NCI-H524 treated with DMSO at 0.1 percent for 48 hours (cell line): ENCODE measurements at places on chromosomes 3 and 15.

DNA sequence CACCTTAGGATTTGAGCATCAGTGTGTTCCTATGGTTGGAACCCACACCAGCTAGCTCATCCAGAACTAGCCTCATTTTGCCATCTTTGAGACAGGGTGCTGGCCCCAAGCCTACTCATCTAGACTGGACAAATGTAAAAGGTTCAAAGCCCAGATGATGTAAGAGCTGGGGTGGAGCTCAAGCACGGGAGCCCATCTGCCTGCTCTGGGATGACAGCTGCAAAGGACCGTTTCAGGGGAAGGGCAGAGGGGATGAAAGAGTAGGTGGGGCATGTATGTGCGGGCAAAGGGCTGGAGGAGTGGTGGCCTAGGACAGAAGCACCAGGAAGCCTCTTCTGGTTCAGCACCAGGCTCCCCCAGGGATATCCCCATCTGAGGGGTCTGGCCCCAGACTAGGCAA lies 15.8 kb downstream of the CLK3 start:
- peak; percentile 24 for DNase-seq

GRCh38 chr3:129783470-129783869 lies 110.0 kb downstream of the TMCC1 start:
- no peak for DNase-seq

DNA sequence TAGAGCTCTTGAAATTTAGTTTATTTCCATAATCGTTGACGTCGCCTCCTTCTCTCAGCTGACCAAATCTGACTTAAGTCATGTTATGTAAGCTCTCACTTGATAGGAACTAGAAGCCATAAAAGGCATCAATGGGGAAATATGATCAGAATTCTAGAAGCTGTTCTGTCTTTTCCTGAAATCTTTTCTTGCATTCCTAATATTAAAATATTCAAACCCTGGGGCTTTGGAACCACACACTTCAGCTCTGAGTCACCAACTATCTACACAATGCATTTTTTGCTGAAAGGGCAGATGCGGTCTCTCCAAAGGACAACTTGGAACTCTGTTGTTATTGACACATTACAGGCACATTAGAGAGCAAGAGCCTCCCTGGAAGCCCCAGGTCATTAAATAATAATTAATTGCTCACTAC lies 91.3 kb downstream of the LARS2 start:
- no peak for DNase-seq

- no peak for DNase-seq
Measured at GRCh38 chr15:58962662-58963565, 24.5 kb upstream of the RNF111 start.

GRCh38 chr3:157360044-157360443 lies 76.6 kb upstream of the PTX3 start:
- no peak for DNase-seq

DNA sequence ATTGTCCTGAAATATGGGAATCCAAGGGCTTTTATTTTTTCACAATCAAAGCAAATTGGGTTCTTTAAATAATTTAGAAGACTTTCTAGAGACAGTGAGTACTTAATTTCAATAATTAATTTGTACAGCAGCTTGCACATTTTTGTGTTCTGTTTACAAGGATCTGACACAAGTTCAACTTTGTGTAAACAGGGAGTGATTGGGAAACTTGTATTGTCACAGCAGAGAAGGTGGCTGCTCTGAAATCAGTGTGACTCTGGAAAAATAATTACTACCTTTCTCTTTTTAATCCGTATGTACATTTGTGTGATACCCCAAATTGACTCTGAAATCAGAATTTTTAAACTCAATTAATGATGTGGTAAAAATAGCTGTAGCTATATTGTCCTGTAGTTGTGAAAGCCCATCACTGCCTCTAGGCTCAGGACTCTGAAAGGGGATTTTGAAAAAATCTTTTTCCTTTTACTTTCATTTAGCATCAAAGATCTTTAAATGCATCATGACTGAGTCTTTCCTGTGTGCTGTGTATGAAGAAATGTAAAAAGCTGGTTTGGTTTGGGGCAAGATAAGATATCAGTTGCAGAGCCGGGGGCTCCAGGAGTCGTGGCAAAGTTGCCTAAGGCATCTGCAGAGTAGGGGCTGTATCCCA lies 45.1 kb downstream of the MFSD1 start:
- no peak for DNase-seq

DNA sequence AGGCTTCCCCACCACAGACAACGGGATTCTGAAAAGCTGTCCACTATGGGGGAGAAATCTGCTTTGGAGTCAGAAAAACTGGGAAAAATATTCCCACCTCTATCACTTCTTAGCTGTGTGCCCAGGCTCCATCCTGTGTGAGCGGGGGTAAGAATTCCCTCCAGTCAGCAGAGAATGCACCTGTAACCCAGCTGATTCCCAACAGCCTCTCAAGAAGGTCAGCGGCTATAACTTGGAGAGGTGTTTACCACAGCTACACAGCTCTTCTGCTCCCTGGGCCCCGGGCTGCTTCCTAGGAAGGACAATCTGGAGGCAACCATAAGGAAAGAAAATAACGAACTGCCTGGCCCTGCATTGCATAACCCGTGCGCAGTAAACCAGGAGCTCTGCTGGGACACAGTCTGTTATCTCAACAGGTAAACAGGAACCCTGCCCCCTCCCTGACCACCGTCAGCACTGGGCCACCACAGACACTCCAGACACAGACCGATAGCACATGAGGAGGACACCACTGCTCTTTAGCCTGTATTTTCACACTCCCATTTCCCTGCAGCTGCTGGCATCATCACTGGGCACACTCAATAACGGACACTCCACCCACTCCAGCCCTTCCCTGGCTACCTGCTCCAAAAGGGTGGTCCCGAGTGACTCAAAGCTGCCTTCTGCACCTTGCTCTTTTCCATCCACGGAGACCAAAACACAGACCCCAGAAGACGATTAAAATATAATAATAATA lies 2.1 kb downstream of the RAB43 start:
- DNase-seq: no peak

GRCh38 chr15:85604194-85604593 lies 190.5 kb downstream of the KLHL25 start:
- no peak for DNase-seq

GRCh38 chr15:85091990-85092389 lies 110.3 kb downstream of the PDE8A start:
- no peak for DNase-seq

GRCh38 chr3:193897288-193897687 lies 238.7 kb upstream of the HES1 start:
- DNase-seq: no peak

DNA sequence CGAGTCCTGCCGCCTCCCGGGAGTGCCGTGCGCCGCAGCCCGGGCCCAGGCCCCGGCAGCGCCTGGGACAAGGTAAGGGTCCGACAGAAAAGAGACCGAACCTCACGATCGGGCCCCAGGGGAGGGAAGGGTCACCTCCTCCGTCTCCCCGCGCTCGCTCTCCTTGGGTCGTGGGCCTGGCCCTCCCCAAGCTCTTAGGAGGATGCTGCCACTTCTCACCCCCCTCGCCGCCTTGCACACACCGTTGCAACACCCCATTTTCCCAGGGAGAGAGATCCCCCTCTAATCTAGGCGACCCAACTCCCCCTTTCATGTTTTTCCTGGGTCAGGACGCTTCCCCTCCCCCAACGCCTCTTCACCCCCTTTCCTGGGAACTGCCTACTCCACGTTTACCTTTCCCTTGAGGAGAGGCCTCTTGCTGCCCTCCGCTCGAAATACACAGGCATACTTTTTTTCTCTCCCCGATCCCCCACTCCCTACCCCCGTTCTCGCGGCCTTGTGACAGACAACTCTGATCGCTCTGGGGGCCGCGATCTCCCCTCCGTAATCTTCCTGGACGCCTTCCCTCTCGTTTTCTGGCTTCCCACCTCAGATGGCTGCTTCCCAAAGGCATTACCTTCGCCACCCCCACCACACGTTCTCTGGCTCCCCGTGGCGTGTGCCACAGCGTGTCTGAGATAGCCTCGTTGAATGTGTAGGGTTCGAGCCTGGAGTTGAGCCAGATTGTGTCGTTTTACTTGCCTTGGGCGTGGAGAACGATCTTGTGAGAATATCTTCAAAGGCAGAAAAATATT lies 688 bp downstream of the SETD5 start:
- no peak for DNase-seq

DNA sequence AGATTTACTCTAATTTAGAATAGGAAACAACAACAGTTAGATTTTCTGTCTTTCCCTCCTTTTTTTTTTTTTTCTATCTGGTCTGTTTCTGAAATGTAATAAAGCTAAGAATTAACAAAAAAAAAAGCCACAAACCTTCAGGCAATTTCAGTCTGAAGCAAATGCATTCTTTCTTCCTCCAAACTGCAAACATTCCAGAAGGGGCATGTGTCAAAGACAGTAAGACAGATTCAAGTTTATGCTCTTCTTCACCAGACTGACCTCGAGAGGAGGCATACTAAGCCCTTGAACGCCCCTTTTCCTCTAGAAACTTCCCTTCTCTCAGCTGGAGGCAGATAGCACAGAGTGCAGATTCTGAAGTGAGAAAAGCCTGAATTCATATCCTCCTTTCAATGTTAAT lies 654.6 kb upstream of the LMCD1 start:
- DNase-seq: no peak

- DNase-seq: peak; percentile 62
Measured at GRCh38 chr3:168024537-168024941, 71.2 kb downstream of the GOLIM4 start.

DNA sequence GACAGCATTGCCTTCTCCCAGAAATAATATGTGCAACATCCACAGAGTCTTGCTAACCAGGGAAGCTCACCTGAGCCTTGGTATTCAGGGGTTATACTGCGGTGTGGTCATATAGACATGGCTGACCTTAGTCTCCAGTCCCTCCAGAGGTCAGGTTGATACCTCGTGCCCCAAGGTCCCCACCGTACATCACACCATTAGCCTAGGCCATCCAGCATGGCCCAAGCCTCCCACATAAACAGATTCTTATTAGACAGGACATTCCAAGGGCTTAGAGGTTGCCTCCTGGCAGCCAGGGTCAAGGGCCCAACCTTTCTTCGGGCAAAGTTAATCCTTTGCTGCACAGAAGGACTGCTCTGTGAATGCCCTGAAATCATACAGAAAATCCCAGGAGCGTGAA lies 18.8 kb downstream of the ACAN start:
- DNase-seq: no peak

DNA sequence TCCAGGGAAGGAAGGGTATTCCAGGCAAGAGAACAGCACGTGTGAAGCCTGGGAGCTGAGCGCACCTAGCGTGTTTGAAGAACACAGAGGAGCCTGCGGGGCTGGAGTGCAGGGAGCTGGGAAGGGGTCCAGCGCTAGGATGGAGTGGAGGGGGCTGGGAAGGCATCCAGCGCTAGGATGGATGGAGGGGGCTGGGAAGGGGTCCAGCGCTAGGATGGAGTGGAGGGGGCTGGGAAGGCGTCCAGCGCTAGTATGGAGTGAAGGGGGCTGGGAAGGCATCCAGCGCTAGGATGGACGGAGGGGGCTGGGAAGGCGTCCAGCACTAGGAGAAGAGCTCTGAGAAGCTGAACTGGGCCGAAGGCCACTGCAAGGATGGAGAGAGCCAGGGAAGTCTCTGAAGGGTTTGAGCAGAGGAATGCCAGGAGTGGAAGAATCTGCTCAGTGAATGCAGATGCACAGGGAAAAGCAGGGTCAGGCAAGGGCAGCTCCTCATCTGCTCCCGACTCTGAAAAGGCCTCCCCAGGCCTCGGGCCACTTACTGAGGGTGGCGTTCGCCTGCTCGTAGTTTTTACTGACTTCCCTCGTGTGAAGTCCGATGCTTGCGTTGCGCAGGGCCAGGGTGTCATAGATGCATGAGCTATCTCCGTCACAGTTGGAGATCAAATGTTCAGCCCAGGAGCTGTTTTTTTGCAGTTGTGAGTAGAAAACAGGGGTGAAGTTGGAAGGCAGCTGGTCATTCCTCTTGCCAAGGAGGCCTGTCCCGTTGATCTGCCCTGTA lies 39.8 kb downstream of the MUC20 start:
- DNase-seq: no peak

DNA sequence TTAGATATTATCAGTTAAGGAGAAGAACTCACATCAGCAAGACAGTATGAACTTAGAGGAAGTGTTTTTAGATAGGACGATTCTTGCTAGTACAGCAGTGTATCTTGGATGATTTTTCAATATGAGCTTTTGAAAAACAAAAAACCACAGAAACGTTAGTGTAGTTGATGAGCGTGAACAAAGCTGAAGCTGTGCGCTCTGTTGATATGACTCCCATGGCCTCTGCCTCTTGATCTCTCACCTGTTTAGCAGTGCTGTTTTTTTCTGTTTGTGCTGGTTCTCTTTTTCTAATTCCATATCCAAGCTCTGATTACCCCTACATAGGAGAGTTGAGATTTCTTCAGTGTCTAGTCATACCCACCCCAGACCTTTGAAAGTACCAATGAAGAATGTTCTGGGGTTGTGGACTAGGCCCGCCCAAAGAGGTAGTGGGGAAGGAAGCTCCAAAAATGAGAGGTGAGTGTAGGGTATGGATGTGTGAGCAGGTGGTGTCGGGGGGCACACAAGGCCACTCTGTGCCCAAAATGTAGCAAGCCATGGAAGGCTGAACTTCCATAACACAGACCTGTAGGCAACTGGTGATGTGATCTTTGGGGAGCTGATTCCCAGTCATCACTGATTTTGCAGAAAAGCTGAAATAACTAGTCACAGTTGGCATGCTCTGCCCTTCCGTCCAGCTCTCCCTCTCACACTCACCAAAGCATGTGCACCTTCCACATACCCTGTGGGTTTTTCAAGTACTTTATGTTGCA lies 20.0 kb upstream of the CMTM7 start:
- DNase-seq: no peak

GRCh38 chr15:30992249-30992864 lies 929 bp upstream of the MTMR10 start:
- no peak for DNase-seq

DNA sequence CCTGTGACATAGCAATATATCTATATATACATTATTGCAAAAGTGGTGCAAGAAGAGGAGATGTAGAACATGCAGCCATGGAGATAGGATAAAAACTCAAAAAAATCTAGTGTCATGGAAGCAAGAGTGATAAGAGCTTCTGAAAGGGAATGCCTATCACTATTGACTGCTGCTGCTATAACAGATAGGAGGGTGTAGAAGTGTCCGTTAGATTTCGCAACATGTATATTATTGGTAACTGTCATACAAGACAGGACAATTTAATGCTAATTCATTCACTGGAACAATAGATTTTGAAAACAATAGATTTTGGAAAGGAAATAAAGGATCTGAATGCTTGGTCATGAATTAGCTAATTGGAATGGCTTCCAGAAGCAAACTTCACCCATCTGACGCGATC lies 224.5 kb downstream of the ZNF385D start:
- DNase-seq: no peak

DNA sequence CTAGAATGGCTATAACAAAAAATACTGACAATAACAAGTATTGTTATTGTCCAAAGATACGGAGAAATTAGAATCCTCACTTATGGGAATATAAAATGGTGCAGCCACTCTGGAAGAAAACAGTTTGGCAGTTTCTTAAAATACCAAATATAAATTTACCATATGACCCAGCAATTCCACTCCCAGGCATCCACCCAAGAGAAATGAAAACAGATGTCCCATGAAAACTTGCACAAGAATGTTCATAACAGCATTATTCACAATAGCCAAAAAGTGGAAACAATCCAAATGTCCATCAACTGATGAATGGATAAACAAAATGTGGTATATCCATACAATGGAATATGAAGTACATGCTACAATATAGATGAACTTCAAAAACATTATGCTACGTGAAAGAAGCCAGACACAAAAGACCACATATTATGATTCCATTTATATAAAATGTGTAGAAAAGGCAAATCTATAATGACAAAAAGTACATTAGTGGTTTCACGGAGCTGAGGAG lies 9.4 kb downstream of the AAGAB start:
- no peak for DNase-seq

- DNase-seq: no peak
Measured at GRCh38 chr3:56316944-56317343, 151.3 kb downstream of the ERC2 start.

- no peak for DNase-seq
Measured at GRCh38 chr3:7779331-7779730, 722.3 kb upstream of the LMCD1 start.
